ENCODE measurements at places on chromosomes 6 and 20.

DNA sequence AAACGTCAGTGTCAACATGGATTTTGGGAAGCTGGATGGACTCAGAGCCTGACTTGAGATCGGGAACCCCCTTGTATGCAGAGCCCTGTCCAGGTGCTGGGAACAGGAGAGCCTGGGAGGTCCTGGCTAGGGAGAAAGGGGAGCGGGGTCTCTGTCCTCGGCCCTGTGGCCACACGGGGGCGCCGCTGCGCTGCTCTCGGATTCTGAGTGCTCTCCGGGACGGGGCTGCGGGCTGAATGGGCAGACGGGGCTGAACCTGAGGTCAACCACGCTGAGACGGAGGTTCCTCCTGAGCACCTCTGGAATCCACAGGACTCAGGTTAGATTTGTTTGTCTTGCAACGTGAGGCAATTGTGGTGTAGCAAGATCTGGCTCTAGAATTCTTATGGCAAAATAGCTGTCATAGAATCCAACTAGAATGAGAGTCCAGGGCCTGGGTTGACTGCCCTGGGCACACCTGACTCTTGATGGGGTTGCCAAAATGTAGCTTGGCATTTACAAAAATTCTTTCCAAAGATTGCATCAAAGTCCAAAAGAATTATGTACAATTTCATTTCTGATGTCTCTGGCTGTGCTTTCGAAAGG lies 20.6 kb upstream of the HLA-F start:
- DNase-seq = peak; percentile 69

DNA sequence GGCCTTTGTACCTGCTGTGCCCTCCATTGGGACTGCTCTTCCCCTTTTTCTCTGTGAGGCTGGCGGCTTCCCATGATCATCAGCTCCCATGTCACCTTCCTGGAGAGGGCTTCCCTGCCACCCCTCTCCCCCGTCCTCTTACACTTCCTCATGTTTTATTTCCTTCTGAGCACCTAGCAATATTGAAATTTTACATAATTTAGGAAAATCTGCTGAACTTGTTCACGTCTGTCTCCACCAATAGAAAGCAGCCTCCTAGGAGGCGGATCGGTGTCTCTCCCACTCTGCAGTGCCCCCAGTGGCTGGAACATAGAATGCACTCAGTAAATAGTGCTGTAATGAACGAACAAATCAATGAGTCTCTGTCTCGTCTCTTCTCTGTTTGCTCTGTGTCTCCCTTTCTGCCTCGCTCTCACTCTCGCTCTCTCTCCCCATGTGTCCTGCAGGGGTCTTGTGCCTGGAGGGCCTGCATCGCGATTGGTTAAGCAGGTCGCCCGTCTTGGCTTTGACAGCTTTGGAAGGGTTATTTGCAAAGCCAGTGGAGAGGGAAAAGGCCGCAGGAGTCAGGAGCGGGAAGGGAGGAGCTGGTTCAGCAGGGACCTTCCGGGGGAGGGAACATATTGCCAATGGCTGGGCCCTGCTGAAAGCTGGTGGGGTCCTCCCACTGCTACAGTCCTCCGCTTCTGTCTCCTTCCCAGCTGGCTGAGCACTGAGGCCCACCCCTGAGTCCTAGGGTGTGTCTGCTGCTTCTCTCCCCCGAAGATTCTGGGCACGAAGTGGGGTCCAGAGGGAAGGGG lies 12.1 kb upstream of the OCSTAMP start:
- DNase-seq = no peak

DNA sequence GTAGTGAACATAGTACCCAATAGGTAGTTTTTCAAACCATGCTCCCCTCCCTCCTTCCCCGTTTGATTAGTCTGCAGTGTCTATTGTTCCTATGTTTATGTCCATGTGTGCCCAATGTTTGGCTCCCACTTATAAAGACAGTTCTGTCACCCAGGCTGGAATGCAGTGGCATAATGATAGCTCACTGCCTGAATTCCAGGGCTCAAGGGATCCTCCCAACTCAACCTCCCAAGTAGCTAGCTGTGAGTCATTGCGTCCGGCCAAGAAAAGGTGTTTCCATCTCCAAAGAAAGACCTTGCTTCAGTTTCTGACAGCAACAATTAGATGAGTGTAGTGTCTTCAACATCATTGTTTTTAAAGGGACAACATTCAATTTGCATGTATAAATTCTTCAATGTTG lies 131.1 kb upstream of the CEP162 start:
- no peak for DNase-seq

DNA sequence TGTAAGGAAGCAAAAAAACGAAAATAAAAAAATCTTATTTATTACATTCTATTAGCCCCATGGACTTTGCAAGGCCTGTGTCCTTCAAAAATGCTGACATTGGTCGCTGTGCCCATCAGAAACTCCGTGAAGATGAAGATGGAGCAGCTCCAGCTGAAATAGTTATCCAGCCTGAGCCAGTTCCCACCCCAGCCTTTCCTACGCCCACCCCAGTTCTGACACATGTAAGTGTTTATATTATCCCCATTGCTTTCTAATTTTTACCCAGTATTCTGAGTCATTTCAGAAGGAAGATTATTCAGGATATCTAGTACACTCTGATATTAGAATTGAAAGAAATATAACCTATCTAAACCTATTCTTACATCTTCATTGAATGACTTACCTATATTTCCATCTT lies 217.7 kb downstream of the ARHGAP18 start:
- DNase-seq = no peak

- DNase-seq = no peak
Measured at GRCh38 chr6:2915150-2915549, 12.0 kb upstream of the SERPINB9 start.

GRCh38 chr6:35808688-35809087 lies 3.5 kb downstream of the LHFPL5 start:
- no peak for DNase-seq

GRCh38 chr20:13397300-13397724 lies 176.2 kb downstream of the ISM1 start:
- DNase-seq = no peak

GRCh38 chr6:100119261-100119660 lies 125.2 kb upstream of the MCHR2 start:
- DNase-seq = no peak

DNA sequence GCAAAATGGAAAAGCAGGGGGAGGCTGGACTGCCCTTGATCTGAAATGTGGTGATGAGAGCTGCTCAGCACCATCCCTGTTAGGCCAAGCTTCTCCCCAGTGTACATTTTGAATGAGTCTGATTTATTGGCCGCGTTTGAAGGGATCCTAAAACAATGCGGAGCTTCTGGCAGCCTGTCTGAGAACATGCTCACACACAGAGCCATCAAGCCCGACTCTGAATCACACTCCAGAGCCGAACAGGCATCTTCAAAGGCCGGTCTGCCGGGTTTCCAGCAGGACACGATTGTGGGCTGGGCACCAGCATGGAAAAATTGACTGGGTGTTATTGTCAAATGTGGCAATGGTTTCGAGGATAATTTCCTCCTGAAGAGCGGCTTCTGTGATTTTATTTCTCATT lies 235.9 kb downstream of the TFAP2C start:
- no peak for DNase-seq
